Uterus (tissue), 4 donors: ENCODE measurements at places on chromosomes 7 and 10. TPM values are rescaled to one million over a fixed set of nuclear protein-coding genes. Genes with fewer than 3 reads are reported as not detected.

Gene MSMB
- not detected for total RNA-seq

Gene GPNMB
- 42.5 TPM for total RNA-seq

Gene SEM1
- total RNA-seq = 19.8 TPM

Gene SLC25A40
- total RNA-seq = 17.7 TPM

Gene CC2D2B
- total RNA-seq = 7.3 TPM

Gene TMEM196
- not detected for total RNA-seq

Gene PPP1R3C
- 30.3 TPM for total RNA-seq

Gene C10orf62
- not detected for total RNA-seq

Gene TBC1D12
- 7.2 TPM for total RNA-seq

Gene CALN1
- 1.5 TPM for total RNA-seq
